ENCODE measurements at places on chromosomes 11 and 22. TPM values are rescaled to one million over a fixed set of nuclear protein-coding genes. Genes with fewer than 3 reads are reported as not detected.

Gene KCNJ5
- not detected for total RNA-seq

DNA sequence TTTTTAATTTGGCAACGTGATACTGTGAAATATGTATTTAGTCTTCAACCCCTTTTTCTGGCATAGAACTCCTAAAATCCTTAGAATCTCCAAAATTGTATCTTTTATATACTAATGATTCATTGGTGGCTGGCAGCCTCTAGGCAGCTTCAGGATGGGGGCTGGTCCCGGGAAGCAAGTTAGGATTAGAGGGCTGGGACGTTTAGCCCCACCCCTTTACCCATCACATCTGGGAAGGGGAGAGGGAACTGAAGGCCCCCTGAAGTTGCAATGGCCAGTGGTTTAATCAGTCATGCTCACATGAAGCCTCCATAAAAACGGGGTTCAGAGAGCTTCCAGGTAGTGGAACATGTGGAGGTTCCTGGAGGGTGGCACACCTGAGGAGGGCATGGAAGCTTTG is 7.1 kb downstream of the IL17RA start:
- H3K27ac ChIP-seq = no peak overlapping the region
- H3K36me3 ChIP-seq = peaks cover 60% of the 10 kb centered on the region
- H3K4me1 ChIP-seq = peaks cover 80% of the 10 kb centered on the region
- no peak for DNase-seq
- H3K4me3 ChIP-seq = no peak overlapping the region

GRCh38 chr22:36493690-36494110 is 12.3 kb upstream of the TXN2 start:
- no peaks in the 10 kb centered on the region for H3K27me3 ChIP-seq
- peaks cover 19% of the 10 kb centered on the region for H3K36me3 ChIP-seq
- no peak overlapping the region for H3K4me3 ChIP-seq
- H3K4me1 ChIP-seq = peaks cover 12% of the 10 kb centered on the region
- H3K27ac ChIP-seq = peak overlapping the region; percentile 22

- H3K4me1 ChIP-seq = peaks cover 33% of the 10 kb centered on the region
- peak overlapping the region; percentile 47 for H3K4me3 ChIP-seq
- H3K27ac ChIP-seq = no peak overlapping the region
- H3K27me3 ChIP-seq = peaks cover under 1% of the 10 kb centered on the region
- H3K36me3 ChIP-seq = peaks cover 16% of the 10 kb centered on the region
Measured at GRCh38 chr11:3058753-3059664, 1.8 kb upstream of the CARS1 start.

GRCh38 chr11:27622541-27623300 is 77.5 kb downstream of the BDNF start:
- H3K4me1 ChIP-seq = no peaks in the 10 kb centered on the region
- H3K27ac ChIP-seq = no peak overlapping the region
- no peaks in the 10 kb centered on the region for H3K27me3 ChIP-seq
- DNase-seq = no peak

- H3K27ac ChIP-seq = peak overlapping the region; percentile 100
- peaks cover 21% of the 10 kb centered on the region for H3K36me3 ChIP-seq
- H3K27me3 ChIP-seq = no peaks in the 10 kb centered on the region
- H3K4me1 ChIP-seq = peaks cover 38% of the 10 kb centered on the region
Measured at GRCh38 chr11:108496643-108497256, 1.4 kb downstream of the POGLUT3 start.

DNA sequence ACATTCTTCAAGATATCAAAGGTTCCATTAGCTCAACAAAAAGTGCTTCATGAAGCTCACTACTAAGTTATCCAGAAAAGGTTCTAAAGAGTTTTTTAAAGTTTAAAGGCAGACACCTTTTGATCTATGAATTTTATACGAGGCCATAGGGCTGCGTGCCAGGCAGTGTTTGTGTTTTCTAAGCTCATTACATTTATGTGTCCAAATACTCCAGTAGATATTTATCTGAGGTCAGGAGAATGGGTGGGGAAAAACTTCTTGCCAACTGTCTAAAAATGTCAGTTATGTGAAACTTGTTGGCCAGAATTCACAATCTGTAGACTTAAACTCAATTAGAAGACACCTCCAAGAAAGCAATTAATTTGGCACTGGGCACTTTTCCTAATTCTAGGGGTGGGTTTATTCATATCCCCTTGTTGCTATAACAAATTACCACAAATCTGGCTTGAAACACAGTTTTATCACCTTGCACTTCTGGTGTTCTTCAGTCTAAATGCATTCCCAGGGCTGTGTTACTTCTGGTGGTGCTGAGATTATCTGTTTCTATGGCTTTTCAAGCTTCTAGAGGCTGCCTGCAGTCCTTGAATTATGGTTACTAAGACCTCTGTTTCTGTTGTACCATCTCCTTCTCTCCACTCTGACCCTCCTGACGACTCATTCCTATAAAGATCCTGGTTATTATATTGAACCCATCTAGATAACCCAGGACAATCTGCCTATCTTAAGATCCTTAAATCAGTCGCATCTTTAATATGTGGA is 1030.4 kb upstream of the CNTN5 start:
- DNase-seq = no peak
- no peak overlapping the region for H3K27ac ChIP-seq
- no peaks in the 10 kb centered on the region for H3K4me1 ChIP-seq
- no peak overlapping the region for H3K4me3 ChIP-seq
- H3K36me3 ChIP-seq = no peaks in the 10 kb centered on the region

GRCh38 chr22:40487663-40488249 is 117.4 kb downstream of the SGSM3 start:
- DNase-seq = peak; percentile 24
- no peak overlapping the region for H3K4me3 ChIP-seq
- no peak overlapping the region for H3K27ac ChIP-seq
- peaks cover 5% of the 10 kb centered on the region for H3K36me3 ChIP-seq
- H3K27me3 ChIP-seq = no peaks in the 10 kb centered on the region

Gene MYEOV
- total RNA-seq = not detected

Gene LRRC10B
- not detected for total RNA-seq

DNA sequence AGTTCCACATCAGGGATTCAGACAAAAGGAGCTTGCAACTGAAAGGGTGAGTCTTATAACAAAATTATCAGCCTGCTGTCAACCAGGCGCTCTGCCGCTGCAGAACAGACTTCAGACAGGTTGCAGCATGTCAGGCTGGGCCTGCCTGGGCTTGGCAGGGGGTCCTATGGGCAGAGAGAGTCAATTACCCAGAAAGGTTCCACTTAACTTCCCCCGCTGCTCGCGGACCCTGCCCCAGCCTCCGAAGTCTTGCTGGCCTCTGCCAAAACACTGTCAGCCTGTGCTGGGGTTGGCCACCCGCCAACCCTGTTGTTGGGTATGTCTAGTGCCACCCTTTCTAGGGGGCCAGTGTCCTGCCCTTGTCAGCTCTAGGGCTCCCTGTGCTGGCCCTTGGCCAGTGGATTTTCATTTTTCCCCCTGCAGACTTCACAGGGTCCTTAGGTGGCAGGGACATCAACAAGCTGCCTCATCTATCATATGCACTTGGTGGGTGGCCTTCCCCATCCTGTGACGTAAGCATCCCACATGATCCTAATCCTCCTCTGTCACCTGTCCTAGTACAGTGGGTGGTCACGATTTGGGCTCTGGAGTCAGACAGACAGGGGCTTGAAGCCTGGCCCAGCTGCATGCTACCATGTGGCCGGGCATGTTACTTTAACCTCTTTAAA is 166.5 kb upstream of the CADM1 start:
- no peaks in the 10 kb centered on the region for H3K27me3 ChIP-seq
- DNase-seq = no peak

DNA sequence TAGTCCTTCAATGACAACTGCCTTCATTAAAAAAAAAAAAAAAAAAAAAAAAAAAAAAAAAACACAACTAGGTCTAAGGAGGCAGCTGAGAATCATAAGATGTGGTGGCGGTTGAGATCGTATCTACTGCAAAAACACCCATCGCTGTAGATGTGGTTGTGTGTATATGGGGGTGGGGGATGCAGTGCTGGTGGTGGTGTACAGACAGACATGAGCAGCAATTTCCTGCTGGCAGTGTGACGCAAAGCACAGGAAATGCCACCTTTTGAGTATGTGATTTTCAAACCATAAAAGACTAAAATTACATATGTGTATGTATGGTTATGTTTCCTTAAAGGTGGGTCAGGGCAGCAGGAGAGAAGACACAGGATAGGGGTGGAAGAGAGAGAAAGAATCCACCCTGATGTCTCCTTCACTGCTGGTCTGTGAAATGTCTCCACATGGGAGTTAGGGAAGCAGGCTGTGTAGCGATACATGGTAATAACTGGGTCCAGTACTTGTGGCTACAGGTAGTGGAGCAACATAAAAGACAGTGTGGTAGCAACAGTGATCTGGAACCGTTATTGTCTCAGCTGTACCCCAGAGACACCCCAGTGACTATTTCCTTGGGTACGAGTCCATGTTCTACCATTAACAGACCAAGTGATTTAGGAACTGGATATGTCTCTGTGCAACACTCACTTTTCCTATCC is 57.9 kb downstream of the SYTL2 start:
- H3K4me3 ChIP-seq = peak overlapping the region; percentile 61
- peak; percentile 96 for DNase-seq
- no peaks in the 10 kb centered on the region for H3K27me3 ChIP-seq
